ENCODE measurements at places on chromosomes 2 and 18. TPM values are rescaled to one million over a fixed set of nuclear protein-coding genes. Genes with fewer than 3 reads are reported as not detected.

Gene TMEFF2
- 12.8 TPM for total RNA-seq

Gene XDH
- total RNA-seq, result 4.6 TPM

Gene LAMA3
- 25.5 TPM for total RNA-seq

Gene COL3A1
- total RNA-seq, result 371 TPM

Gene GALNT3
- total RNA-seq, result 96.6 TPM

- no peak for DNase-seq
Measured at GRCh38 chr2:3396920-3397559, 17.5 kb downstream of the TRAPPC12 start.

DNA sequence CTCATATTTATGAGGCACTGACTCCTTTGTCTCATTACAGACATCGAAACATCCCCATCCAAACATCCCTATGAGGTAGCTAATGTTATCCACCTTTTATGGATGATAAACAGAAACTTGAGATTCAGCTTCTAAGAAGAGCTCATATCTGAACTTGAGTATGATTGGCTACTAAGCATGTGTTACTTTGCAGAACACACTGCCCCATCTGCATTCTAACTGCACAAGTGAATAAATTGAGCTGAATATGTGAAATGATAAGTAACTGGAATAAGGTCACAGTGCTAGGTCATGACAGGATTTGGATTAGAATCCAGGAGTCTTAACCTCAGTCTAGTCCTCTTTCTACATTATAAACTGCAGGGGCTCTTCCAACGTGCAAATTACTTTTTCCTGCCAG, 172.7 kb downstream of the SETBP1 start:
- DNase-seq, result no peak

GRCh38 chr2:10402062-10402585, 46.0 kb downstream of the ODC1 start:
- DNase-seq, result no peak

DNA sequence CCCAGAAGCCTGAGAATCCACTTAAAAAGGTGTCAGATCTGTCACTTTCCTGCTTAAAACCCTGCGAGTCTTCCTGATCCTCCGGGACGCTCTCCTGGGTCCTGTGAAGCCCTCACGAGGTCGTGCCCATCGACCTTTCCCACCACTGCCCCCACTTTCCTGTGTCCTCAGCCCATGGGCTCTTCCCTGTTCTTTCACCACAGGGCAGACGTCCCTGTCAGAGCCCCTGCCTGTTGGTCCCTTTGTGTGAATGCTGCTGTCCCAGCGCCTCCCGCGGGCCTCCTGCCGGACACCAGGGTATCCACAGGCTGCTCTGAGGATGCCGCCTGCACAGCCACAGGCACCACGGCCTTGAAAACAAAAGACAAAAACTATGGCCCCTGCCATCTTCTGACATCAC, 125.6 kb downstream of the TMEM18 start:
- no peak for DNase-seq

- DNase-seq, result no peak
Measured at GRCh38 chr18:21684731-21685130, 19.8 kb downstream of the ABHD3 start.

- DNase-seq, result peak; percentile 47
Measured at GRCh38 chr2:100321179-100321865, 979 bp downstream of the LONRF2 start.

DNA sequence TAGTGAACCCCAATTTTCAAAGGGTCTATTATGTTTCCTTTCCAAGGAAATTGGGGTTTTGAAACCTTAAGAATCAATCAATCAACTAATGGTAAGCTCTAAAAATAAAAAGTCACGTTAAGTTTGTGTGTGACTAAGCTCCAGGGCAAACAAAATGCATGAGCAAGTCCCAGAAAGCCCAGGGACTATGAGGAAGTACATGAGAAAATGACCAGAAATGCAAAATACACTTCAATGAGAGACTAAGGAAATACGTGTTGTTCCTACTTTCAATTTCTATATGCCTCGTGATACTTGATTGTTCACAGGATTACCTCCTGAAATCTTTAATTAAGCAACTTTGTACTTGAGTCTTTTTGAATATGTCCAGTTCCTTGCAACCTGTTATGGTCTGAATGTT, 684.4 kb upstream of the SYT4 start:
- no peak for DNase-seq

- DNase-seq, result no peak
Measured at GRCh38 chr2:70686577-70687460, 81.2 kb downstream of the ADD2 start.

DNA sequence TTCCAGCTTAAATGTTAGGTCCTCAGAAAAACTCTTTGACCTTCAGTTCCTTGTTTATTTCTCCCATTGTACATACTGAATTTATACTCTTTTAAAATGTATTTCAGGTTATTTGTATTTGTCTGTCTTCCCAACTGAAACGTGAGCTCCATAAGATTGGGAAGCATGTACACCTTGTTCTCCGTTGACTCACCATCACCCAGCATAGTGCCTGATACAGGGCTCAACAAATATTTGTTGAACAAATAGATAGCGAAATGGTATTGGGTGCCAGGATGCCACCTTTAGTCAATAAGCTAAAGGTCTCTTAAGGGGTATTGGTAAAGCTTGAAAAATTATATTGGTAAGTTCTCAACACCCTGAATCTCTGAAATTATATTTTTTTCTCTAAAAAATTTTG, 1841.3 kb upstream of the CELF4 start:
- no peak for DNase-seq

DNA sequence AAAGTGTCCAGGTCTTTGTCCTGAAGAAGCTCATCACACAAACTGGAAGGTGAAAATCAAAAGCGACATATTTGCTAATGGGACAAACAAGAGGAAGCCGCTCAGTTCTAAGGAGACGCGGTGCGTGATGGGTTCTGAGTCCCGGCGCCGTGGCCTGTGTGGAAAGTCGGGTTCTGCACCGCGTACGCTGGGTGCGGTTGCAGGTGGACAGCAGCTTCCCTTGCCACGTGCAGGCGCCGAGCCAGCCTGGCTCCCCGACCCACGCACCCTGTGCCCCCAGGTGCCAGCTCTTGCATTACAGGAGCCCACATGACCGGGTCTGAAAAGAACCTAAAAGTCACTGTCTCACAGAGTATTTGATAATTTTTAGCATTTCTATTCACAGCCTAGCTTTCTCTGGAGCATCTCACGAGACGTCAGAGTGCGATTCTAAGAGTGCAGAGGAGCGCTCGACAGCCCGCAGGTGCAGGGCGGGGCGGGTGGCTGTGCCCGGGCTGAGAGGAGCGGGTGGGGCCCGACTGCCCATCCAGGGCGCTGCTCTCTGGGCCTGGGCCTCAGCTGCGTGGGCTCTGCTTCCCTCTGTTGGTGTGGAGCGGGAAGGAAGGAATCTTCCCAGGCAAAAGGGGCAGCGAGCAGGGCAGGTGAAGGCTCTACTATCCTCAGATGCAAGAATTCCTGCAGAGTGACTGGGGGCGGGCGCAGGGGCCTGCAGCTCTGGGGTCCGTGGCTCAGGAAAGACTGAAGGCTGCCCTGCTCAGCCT, 39.4 kb downstream of the MYT1L start:
- no peak for DNase-seq

- DNase-seq, result no peak
Measured at GRCh38 chr2:9709539-9710285, 78.9 kb upstream of the YWHAQ start.

DNA sequence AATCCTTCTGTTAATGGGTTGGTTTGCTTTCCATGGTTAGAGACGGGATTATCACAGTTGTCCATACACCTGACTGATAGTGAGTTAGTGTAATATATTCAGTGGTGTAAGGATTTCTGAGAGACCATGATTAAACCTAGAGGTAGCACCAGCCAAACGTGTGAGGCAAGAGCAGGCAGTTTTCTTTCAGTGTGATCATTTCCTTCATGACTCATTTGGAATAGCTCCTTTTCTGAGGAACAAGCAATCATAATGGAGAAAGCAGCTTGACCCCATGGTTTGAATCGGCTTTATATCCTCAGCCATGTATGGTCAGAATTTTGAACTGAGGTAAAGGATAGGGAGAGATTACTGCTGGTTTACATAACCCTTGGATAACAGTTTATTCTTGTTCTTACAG, 2.9 kb downstream of the MXD1 start:
- DNase-seq, result no peak
